T-cell (primary cell): ENCODE measurements at places on chromosomes 3 and 15. TPM values are rescaled to one million over a fixed set of nuclear protein-coding genes. Genes with fewer than 3 reads are reported as not detected.

DNA sequence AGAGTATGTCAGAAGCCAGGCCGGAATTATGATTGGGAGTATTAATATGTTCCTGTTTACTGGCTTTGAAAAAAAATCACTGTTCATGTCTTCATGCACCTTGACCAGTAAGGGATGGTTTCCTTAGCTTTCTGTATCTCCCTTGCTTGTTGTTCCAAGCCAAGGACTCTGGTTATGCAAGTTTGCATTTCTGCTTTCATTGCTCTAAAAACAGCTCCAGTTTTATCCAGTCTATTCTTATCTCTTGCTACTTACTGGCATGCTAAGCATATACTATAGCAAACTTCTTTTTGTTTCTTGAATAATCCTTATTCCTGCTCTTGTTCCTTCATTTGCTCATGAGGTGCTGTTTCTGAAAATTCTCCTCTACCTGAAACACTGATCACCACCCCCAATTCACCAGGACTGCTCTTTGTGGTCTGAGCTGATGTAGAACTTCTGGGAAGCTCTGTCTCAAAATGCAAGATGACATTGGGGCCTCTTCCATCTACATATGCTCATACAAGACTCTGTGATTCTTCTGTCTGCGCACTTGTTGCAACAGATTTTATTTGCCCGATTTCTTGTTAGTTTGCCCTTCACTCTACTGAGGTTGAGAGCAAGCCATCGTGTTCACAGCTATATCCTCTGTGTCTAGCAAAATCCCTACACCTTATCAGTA is 173.0 kb downstream of the EBLN2 start:
- no peak for DNase-seq

GRCh38 chr3:53144862-53145712 is 14.9 kb upstream of the RFT1 start:
- no peak for DNase-seq

DNA sequence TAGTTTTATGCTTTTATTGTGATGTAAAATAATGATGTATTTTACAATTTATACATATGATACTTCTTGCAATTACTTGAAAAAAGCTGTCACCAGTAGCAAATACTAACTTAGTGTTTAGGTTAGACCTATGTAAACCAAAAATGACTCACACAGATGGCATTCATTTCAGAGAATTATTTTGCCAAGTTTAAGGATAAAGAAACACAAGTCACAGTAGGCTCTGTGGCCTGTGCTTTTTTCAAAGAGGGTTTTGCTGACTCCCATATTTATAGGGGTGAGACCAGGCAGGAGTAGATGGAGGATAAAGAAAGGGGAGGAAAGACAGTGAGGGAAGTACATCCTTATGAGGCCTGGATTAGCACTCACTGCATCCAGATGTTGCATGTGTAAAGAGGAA is 356.6 kb upstream of the NPAP1 start:
- no peak for DNase-seq

The FANCD2OS gene
- not detected for total RNA-seq

The GOLGA8T gene
- 0.60 TPM for total RNA-seq

The LYZL4 gene
- total RNA-seq, result not detected
